ENCODE measurements at places on chromosomes 3 and 15.

GRCh38 chr3:155520463-155520862 is 224.4 kb downstream of the PLCH1 start:
- no peak for DNase-seq

DNA sequence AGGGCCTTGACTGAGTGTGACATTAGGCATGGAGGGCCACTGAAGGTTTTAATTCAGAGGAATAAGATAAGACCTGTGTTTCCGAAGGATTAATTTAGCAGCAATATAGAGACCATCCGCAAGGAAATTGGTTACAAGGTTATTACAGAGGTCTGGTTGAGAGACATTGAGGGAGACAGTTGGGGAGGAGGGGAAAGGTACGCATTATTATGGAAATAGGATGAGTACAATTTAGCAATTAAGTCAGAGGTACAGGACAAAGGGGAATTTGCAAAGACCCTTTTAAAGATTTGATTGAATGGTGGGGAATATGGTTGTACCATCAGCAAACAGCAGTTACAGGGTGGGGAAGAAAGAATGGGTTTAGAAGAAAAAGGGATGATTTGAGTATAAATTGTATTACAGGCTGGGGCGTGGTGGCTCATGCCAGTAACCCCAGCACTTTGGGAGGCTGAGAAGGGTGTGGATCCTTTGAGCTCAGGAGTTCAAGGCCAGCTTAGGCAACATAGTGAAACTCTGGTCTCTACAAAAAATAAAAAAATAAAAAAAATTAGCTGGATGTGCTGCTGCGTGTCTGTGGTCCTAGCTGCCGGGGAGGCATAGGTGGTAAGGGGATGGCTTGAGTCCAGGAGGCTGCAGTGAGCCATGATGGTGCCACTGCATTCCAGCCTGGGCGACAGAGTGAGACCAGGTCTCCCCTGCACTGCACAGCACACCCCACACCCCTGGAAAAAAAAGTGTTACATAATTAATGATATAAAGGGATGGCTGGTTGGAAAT is 11.3 kb downstream of the ARL8B start:
- no peak for DNase-seq

- no peak for DNase-seq
Observed at GRCh38 chr3:123157598-123158287, 44.0 kb upstream of the SEC22A start.

- DNase-seq = no peak
Observed at GRCh38 chr3:135915206-135915605, 50.3 kb upstream of the PPP2R3A start.

GRCh38 chr3:23108451-23109057 is 94.6 kb upstream of the UBE2E2 start:
- DNase-seq = no peak

DNA sequence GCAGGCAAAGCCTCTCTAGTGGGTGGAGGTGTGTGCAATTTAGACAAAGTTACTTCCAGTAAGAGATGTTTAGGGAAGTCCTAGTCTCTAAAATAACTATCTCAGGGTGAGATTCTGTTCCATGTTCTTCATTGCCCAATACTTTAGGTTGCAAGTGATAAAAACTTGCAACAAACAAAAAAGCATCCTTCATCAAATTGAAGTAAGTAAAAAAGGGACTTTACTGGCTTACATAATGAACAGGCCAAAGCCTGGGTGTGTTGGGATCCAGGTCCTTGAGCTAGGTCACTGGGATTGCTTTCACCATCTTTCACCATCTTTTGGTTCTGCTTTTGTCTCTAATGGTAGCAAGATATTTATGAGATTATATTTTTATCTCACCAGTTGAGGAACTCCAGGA is 38.3 kb downstream of the CX3CR1 start:
- DNase-seq = peak; percentile 54

- no peak for DNase-seq
Observed at GRCh38 chr15:70597056-70597603, 166.2 kb downstream of the UACA start.

DNA sequence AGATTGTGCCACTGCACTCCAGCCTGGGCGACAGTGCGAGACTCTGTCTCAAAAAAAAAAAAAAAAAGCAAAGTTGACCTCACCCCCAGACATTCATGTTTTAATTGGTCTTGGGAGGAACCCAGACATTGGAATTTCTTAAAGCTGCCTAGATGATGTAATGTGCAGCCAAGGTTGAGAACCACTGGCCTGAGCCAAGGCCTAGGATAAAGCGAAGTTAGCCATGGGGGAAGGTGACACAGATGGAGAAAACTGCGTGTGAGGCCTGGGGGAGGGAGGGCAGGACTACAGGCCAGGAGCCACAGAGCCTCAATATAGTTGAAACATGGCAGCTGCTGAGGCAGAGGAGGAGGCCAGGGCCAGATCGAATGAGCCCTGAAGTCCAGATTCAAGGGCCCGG is 21.0 kb downstream of the GLB1 start:
- DNase-seq = no peak

Measured in suppressor macrophage (primary cell).